Myometrial cell (primary cell): ENCODE measurements at places on chromosomes 16 and 17. TPM values are rescaled to one million over a fixed set of nuclear protein-coding genes. Genes with fewer than 3 reads are reported as not detected.

The ITGB4 gene
- not detected in 2 replicates for total RNA-seq

The RNPS1 gene
- 136 and 148 TPM in 2 replicates for total RNA-seq

The CLEC3A gene
- not detected in 2 replicates for total RNA-seq

The ESRP2 gene
- under 0.01 and 0.53 TPM in 2 replicates for total RNA-seq

The NOD2 gene
- not detected in 2 replicates for total RNA-seq

The KRT20 gene
- not detected in 2 replicates for total RNA-seq

The SUMO2 gene
- 87.7 and 98.0 TPM in 2 replicates for total RNA-seq
